ENCODE measurements at places on chromosomes 13 and 19.

DNA sequence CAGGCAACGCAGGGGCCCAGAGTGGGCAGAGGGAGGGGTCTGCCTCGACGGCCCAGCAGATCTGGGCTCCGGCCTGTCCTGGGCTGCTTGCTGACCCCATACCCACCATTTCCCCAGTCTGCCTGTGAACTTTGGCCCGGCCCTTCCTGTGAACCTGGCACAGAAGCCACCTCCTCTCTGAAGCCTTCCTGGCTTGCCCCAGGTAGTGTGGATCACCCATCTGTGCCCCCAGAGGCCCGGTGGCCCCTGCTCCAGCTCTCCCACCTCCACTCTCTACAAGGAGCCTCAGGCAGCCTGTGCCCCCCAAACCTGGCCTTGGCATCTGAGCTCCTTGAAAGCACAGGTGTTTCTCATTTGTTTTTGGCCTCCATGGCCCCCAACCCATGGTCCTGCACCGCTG lies 15.7 kb downstream of the PLEKHF1 start:
- DNase-seq: no peak

DNA sequence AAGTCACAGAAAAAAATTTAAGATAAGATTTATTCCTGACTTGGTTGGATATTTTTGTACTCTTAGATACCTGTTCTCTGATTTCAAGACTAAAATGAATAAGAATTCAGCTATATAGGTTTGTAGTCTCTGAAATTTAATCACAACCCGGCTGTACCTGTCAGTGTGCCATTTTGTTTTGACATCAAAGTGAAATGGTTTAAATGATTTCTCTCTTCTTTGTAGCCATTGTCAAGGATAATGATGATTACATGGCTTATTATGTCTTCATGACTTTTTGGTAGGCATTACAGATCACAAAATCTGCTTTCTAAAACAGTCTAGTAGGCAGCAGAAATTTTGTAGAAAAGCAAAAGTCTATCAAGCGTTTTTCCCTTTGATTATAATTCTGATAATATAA lies 72.5 kb downstream of the PCDH17 start:
- DNase-seq: no peak

GRCh38 chr13:60348097-60348496 lies 48.9 kb upstream of the TDRD3 start:
- no peak for DNase-seq

- DNase-seq: no peak
Observed at GRCh38 chr13:103466761-103467160, 400.5 kb upstream of the SLC10A2 start.

GRCh38 chr13:98103942-98104880 lies 38.7 kb upstream of the FARP1 start:
- DNase-seq: no peak

DNA sequence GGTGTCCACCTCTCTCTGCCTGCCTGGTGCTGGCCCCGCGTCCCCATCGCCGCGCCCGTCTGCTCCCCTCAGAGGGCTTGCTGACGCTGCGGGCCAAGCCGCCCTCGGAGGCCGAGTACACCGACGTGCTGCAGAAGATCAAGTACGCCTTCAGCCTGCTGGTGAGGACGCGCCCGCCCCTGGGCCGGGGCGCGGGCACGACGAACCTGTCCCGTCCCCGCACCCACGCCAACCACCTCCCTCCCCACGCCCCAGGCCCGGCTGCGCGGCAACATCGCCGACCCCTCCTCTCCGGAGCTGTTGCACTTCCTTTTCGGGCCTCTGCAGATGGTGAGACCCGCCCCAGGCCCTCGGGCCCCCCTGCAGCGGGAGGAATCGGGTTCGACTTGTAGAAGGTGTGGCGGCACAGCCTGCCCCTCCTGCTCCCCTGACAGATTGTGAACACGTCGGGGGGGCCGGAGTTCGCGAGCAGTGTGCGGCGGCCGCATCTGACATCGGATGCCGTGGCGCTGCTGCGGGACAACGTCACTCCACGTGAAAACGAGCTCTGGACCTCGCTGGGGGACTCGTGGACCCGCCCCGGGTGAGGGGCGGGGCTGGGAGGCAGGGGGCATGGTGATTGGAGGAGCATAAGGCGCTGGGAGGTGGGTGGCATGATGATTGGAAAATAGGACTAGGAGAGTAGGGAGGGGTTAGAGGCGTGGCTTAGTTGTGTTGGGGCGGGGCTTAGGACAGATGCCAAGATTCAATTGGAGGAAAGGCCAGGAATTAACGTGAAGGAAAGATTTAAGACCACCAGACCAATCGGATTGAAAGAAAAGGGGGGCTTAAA lies 6.6 kb downstream of the EPS8L1 start:
- DNase-seq: peak; percentile 79

- DNase-seq: no peak
Observed at GRCh38 chr13:97413694-97414093, 20.3 kb upstream of the RAP2A start.

DNA sequence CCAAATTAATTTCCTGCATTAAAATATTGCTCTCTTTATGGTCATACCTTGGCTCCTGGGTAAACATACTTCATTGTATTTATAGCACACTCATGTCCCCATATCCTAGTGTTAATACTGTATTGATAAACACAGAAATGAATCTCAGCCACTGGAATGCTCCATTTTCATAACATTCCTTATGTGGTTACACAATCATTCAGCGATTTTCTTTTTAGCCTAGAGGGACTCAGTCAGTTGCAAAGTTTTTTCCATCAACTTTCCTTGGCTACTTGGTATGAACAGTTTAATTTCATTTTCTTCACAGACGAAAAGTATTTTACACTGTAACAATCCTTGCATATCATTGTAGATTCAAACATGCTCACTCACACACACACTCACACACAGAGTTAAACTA lies 471.5 kb downstream of the FGF14 start:
- no peak for DNase-seq

GRCh38 chr13:56457535-56458190 lies 683.1 kb upstream of the PRR20A start:
- no peak for DNase-seq

DNA sequence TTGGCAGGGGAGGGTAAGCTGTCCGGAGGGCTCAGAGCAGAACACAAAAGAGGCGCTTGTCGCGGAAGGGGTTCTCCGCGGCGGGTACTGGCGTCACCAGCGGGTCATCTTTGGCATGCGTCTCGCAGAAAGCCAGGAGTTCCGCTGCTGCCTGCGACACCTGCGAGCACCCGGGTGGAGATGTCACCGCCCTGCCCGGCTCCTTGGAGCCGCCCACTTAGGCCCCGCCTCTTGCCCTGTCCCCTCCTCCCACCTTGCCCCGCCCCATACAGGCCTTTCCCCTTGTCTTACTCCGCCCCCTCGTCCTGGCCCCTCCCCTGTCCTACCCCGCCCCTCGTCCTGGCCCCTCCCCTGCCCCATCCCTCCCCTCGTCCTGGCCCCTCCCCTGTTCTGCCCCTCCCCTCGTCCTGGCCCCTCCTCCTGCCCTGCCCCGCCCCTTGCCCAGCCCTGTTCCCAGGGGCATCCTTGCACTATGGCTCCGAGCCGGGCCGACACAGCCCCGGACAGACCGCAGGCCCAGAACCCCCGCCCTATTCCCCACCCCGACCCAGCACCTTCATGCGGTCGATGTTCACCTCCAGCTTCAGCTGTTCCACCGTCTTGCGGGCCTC lies 1.9 kb downstream of the GNG8 start:
- DNase-seq: peak; percentile 89

- DNase-seq: no peak
Observed at GRCh38 chr19:44653343-44653742, 9.6 kb downstream of the PVR start.

DNA sequence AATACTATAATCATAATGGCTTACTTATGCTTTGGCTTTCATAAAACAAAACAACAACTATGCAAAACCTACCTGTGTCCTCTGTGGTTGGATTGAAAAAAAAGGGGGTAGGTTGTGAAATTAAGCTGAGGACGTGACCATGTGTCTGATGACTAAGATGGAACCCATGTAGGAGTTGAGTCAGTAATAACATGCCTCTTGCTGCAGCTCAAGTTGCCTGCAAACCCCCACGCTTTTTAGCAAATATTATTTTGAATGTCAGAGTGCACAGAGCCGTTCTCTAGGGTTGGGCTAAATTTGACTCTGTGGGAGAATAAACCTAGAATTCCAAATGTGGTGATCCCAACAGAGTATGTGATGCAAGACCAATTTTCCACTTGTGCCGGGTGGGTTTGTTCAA lies 209.3 kb downstream of the KCNRG start:
- DNase-seq: no peak

GRCh38 chr19:4298810-4299550 lies 3.2 kb downstream of the TMIGD2 start:
- DNase-seq: no peak

DNA sequence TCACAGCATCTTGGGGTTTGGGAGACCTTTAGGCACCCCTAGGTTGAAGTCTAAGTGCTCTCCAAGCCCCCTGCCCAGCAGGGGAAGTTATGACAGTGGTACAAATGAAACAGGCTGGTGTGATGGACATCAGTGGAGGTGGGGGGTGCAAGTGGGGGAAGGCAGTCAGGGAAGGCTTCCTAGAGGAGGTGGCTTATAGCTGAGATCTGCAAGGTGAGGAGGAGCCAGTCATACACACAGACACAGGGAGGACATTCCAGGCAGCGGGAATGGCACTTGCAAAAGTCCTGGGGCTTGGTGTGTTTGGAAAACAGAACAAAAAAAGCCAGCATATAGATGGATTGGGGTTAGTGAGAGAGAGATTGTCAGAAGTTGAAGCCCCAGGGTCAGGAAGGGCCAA lies 11.6 kb downstream of the HSH2D start:
- no peak for DNase-seq

DNA sequence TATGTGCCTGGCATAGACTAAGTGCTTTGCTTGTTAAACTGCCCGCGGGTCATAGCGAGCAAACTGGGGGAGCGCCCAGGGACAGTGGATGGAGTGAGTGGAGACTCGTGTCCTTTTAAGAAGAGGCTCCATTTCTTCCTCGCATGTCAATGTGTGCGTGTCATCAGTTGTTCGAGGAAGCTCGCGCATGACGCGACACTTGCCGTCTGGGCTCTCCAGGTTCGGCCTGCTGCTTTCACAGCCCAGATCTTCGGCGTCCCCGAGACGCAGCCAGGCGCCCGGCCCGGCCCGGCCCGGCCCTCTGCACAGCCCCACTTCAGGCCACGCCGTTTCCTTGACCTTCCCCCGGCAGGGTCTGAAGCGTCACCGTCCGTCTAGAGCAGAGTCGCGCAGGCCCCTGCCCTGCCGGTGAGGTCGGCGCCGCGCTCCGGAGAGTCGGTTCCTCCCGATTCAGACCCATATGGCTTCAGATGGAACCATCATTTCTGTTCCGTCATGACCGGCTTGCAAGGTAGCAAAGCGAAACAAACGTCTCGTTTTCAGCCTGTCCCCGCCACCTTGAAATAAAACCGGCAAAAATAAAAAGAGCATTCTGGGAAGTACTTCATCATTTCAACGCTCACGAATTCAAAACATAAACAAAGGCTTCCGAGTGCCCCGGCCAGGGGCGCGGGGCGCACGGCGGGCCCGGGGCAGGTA lies 599 bp upstream of the ARHGEF7 start:
- no peak for DNase-seq

GRCh38 chr13:95503662-95504061 lies 48.9 kb upstream of the CLDN10 start:
- DNase-seq: no peak

GRCh38 chr19:49161987-49162386 lies 4.4 kb downstream of the TRPM4 start:
- DNase-seq: no peak

DNA sequence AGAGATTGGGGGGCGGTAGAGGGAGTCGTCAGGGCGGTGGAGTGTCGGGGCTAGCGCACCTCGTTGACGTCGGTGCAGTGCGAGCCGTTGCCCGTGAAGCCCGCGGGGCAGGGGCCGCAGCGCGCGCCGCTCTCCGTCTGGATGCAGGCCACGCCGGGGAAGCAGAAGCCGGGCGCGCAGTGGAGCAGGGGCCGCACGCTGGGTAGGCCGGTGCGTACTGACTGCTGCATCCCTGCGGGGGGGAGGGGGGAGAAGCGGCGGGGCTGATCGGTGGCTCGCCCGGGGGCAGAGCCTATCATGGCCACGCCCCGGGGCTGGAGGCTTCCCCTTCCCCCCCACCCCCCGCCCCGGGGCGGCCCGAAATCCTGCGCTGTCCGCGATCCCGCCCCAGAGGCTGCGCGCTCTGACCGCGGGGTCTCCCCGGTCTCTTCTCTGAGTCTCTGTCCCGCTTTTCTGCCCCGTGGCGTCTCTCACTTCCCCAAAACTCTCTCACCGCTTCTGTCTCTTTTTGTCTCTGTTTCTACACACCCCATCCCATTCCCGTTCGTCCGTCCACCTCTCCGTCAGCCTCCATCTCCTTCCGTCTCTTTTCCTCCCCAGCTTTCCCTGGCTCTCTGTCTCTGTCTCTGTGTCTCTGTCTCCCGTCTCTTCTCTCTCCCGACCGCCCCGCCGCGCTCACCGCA lies 1.1 kb downstream of the COMP start:
- DNase-seq: no peak

DNA sequence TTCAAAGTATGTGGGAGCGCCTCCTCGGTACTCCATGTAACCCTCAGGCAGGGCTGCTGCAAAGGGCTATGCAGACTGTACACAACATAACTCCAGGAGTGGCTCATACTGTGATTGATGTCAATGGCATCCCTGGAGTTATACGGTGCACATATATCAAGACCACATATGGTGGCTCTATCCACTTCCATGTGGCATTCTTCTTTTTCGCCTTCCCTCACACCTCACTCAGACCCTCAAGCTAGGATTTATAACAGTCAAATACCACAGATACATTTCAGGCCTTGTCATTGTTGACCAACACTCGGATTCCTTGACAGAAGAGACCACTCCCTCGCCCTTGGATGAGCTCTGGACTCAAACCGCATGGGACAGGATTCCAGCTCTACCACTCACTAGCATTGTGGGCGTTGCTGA lies 11.3 kb upstream of the UBL3 start:
- DNase-seq: no peak
